ENCODE measurements at places on chromosomes 7 and 10. TPM values are rescaled to one million over a fixed set of nuclear protein-coding genes. Genes with fewer than 3 reads are reported as not detected.

Gene UCMA
- not detected for total RNA-seq

Gene ABI1
- total RNA-seq: 57.1 TPM

Gene ZNF212
- 11.7 TPM for total RNA-seq

Gene CXCL12
- total RNA-seq: 74.3 TPM

Gene AGAP5
- total RNA-seq: 8.2 TPM

Gene EN2
- not detected for total RNA-seq

Gene ST8SIA6
- 0.92 TPM for total RNA-seq

Gene SLC26A5
- 0.23 TPM for total RNA-seq

Gene HMX3
- total RNA-seq: 1.6 TPM

Gene ASZ1
- total RNA-seq: not detected

Gene SOSTDC1
- total RNA-seq: 0.12 TPM

Gene CADPS2
- 38.4 TPM for total RNA-seq

Gene ICA1
- total RNA-seq: 26.4 TPM

Gene DGKI
- 3.1 TPM for total RNA-seq

Gene GARIN1A
- 2.6 TPM for total RNA-seq

Gene POT1
- total RNA-seq: 19.3 TPM

Gene NPC1L1
- total RNA-seq: 61.3 TPM

Gene OR2A12
- total RNA-seq: not detected

Gene STOX1
- 2.6 TPM for total RNA-seq

Gene KNDC1
- 5.2 TPM for total RNA-seq

Gene SLC13A1
- 132 TPM for total RNA-seq

Gene SEMA3D
- 1.4 TPM for total RNA-seq

Gene UTF1
- total RNA-seq: not detected

Gene CCL24
- 0.92 TPM for total RNA-seq

Gene EIF3A
- total RNA-seq: 86.8 TPM

Gene SNCG
- 15.8 TPM for total RNA-seq

Gene OIT3
- total RNA-seq: 0.40 TPM

Gene HOXA11
- not detected for total RNA-seq

Gene ARPC1A
- 140 TPM for total RNA-seq

Gene IFIT1B
- not detected for total RNA-seq

Gene CEP55
- 1.3 TPM for total RNA-seq

Gene TMEM176B
- 304 TPM for total RNA-seq

Gene AKR1C4
- 9.1 TPM for total RNA-seq

Gene EBF3
- total RNA-seq: 1.8 TPM

Gene MUC12
- 0.72 TPM for total RNA-seq

Gene KCND2
- 6.0 TPM for total RNA-seq

Gene MACC1
- 13.4 TPM for total RNA-seq

Gene SERPINE1
- total RNA-seq: 6.6 TPM

Gene NAT16
- total RNA-seq: not detected

Gene LEP
- not detected for total RNA-seq

Gene OR2A2
- not detected for total RNA-seq

Gene GRM3
- 0.09 TPM for total RNA-seq

Gene MYH16
- 0.32 TPM for total RNA-seq

Gene ADAMTS14
- total RNA-seq: 4.3 TPM

Gene GLCCI1
- total RNA-seq: 16.3 TPM

Gene ZNF277
- 29.4 TPM for total RNA-seq

Gene KCNH2
- total RNA-seq: 49.4 TPM

Gene ATOH7
- total RNA-seq: not detected

Gene PITX3
- not detected for total RNA-seq

Gene C10orf62
- 1.0 TPM for total RNA-seq
